ENCODE measurements at places on chromosomes 6 and 20.

DNA sequence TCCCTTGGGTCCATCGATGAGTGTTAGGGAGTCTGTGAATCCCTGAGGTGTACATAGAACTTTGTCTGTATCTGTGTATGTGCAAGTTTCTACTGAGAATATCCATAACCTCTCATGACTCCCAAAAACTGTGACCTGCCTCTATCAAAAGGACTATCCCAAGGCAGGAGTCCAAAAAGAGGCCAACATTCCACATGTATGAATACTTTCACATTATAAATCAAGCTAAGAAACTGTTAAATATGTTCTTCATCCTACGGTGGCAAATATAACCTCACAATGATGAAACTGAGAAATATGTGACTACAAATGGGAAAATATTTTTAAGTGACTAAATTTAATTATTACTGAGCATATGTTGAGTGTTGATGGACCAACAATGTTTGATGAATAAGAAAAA is 16.1 kb upstream of the STX11 start:
- no peak for DNase-seq

DNA sequence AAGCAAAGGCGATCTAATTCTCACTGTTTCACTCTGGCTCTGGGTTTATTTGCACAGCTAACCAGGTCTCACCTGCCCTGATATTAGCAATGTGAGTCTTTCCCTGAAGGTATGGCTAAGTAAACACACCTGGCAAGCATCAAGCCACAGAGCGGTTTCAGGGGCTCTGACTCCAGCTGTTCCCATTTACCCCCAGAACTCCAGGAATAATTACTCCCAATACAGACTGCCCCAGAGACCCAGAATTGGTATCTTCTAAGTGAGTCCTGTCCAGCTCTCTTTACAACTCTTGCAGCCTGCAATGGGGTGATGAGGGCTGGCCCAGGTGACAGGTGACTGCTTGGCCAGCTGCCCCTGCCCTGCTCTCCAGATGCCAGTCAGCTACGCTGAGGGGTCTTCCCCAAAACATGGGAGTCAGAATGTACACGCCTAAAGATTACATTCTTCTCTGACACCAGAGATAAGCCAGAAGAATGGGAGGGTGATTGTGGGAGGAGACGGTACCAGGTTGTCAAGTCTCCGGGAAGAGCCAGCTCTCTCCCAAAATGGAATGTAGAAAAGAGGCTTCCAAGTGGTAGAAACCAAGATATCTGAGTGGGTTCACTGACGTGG is 4.9 kb upstream of the LRRN4 start:
- DNase-seq, result no peak

- no peak for DNase-seq
Measured at GRCh38 chr6:100959280-100959679, 78.2 kb upstream of the ASCC3 start.

- DNase-seq, result no peak
Measured at GRCh38 chr6:112307707-112308106, 39.4 kb upstream of the RFPL4B start.

DNA sequence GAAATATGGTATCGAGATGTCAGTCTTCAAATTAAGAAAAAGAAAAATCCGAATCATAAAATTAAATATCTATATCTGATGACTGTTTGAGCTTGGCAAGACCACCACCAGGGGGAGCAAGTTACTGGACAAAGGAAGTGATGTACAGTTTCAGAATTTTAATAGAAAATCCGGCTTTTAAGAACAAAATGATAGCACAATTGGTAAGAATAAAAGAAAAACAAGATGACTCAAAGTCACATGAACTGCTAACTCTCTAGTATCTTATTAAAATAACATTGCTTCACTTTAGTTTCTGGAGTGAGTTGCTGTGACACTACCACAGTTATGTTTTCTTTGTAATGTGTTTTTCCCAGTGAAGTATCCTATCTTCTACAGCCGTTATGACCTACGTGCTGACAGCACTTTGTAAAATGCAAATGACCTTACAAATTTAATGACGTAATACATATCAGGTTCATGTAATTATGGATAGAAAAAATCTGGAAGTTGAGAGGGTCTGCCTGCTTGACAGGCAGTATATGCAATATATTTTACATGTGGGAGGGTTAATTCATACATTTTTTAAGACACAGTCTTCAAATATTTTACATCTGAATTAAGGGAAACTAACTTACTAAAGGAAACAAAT is 405.3 kb upstream of the HS3ST5 start:
- no peak for DNase-seq
